SW 1271 (cell line): ENCODE measurements at places on chromosomes 7 and 10.

GRCh38 chr7:301291-302053 is 11.5 kb downstream of the FOXL3 start:
- DNase-seq = no peak

- DNase-seq = no peak
Measured at GRCh38 chr7:151894111-151895007, 17.4 kb upstream of the PRKAG2 start.

- DNase-seq = peak; percentile 70
Measured at GRCh38 chr7:27640884-27641574, 21.7 kb downstream of the HIBADH start.

DNA sequence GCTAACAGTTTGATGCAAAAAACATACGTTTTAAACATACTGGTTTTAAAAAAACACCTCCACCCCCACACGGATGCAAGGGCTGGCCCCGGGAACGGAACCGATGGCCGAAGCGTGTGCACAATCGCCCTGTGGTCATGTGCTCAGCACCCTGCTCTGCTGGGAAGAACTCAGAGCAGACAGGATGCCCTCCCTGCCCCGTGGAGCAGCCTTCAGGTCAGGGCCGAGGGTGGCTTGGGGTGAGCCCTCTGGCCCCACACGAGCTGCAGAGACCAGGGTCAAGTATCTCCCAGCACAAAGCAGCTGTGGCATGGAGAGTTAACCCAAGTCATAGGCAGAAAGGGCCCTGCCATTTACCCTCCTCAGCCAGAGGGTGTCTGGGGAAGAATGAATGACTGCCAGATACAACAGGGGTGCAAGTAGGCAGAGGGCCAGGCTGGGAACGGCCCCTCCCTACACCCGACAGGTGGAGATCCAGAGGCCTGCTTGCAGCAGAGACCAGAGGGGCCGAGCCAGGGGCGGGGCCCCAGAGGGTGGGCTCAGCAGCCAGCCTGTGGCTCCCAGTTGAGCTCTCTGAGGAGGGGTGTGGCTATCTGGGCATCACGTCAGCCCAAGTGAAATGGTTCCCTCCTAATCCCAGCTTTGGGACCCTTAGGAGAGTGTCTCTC is 56.8 kb downstream of the ZRANB1 start:
- no peak for DNase-seq

DNA sequence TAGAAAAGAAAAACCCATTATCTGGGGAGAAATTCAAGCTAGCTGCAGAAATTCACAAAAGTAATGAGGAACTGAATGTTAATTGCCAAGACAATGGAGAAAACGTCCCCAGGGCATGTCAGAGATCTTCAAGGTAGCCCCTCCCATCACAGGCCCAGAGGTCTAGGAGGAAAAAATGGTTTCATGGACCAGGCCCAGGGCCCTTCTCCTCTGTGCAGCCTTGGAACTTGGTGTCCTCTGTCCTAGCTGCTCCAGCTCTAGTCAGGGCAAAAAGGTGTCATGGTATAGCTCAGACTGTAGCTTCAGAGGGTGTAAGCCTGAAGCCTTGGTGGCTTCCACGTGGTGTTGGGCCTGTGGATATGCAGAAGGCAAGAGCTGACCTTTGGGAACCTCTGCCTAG is 411.8 kb downstream of the ADRA2A start:
- no peak for DNase-seq

DNA sequence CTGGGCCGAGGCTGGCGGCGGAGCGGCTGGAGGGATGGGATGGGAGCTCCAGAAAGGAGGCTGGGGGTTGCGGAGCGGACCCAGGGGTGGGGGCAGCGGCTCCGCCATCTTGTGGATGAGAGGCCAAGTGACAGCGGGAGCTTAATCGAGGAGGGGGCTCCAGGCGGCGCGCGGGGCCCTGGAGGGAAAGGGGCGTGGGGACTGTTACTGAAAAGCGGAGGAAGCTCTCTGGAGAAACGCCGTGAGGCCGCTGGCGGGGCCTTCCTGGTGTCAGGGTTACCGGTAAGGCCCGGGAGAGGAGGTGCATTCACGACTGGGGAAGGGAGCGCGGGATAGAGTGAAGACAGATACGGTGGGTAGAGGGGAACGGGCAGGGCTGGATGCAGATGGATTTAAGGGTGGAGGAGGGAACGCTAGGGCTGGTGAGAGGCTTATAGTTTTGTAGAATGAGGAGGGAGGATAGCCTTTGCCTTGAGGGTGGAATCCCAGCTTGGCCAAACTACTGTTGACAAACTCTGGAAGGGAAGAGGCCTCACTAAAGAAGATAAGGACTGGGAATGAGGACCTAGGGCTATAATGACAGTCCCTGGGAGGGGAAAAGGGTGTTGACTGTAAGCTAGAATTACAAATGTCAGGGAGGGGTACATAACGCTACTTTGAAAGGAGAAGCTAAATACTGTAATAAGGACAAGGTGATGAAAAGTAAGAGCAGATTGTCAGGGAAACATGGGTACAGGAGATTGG is 535 bp downstream of the BTRC start:
- DNase-seq = no peak

DNA sequence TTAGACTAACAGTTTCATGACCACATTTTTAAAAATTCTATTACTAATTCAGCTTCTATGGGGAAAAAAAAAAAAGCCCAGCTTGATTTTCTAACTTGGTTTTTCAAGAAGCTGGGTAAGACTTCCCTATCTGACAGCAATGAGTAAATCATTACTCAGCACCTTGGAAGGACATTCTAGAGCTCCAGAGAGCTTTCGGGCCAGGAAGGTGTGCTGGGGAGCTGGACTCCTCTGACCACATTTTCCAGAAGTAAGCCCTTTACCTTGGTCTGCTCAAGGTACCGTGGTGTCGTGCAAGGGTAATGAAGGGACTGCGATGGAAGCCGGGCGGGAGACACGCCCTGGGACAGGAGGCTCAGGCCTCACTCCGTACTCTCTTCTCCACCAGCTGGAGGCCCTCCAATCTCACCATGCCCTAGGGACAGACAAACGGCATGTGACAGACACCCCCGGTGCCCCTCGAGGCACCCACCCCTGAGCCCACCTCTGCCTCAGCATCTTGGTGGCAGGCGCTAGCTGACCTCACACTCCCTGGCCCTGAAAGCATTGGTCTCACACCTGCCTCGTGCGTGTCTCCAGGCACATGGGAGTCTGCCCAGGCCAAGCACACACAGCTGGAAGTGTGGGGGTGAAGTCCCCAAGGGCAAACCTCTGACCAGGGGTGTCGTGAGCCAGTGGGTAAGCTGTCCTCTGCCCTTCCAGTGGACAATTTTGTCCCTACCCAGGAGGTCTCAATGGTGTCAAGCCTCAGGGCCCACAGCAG is 152.1 kb downstream of the OAT start:
- no peak for DNase-seq

- DNase-seq = no peak
Measured at GRCh38 chr10:126372396-126372795, 15.9 kb downstream of the ADAM12 start.

- DNase-seq = no peak
Measured at GRCh38 chr10:83144461-83144860, 994.8 kb upstream of the GHITM start.

DNA sequence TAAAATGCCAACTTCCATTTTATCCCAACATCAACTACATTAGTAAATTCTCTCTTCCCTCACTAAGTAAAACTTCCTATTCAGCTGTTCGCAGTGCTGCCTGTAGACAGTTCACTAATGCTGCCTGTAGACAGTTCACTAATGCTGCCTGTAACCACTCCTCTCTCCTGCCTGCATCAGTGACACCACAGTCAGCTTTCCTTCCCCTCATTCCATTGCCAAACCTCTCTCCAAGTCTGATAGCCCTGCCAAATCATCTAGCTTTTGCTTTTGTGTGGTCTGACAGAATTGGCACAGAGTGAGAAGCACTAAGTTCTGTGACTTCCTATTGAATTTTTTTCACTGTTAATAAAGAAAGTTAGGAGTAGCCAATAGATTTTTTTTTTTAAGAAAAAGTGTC is 43.0 kb upstream of the MACC1 start:
- no peak for DNase-seq

DNA sequence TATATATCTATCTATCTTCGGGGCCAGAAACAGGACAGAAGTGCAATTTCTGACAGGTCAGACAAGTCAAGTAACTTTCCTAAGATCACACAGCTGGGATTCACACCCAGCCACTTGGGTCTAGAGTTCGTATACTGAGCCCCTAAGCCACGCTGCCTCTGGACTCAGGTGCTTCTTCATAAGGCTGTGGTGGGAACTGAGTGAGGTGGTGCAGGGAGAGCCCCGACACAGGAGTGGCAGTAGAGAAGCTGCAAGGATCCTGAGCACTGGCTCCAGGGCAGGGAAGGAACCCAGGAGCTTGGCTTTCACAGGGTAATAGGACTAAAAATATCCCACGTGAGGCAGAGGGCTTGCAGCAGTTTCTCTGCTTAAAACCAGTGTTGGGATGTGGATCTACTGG is 33.8 kb downstream of the C10orf53 start:
- no peak for DNase-seq

GRCh38 chr10:110273474-110273873 is 31.2 kb downstream of the SMNDC1 start:
- DNase-seq = no peak

DNA sequence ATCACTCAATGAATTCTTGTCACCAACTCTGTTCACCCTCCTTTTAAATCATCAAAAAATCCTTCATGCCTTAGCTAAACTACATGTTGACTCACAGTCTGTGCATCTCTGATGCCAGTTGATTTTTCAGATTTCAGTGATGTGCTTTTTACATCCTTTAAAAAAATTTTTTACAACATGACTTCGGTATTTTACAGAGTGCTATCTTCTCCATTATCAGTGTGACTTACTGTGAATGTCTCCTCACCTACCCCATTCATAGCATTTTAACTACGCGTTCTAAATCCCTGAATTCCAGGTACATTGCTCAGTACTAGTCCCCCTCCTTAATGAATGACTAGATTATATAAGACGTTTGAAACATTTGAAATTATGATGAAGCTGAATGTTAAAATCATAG is 98.7 kb downstream of the DNAH11 start:
- DNase-seq = no peak

DNA sequence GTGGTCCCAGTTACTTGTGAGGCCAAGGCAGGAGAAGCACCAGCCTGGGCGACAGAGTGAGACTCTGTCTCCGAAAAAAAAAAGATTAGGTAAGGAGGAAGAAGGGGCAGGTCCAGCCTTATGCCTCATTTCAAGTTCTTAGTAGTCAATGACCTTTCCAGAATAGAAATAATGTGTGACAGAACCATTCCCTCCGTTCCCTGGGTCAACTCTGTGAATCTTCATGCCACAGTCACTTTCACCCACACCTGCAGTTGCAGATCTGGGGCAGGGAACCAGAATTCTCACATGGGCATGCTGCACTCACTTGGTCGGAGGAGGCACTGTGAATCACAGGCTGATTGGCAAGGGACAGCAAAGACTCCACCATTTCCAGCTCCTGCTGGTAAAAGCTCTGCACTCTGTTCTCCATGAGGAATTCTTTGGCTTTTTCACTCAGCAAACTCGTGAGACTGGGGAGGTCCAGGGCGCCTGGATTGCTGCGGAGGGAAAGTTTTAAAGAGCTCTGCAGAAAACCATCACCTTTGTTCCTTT is 20.7 kb downstream of the STN1 start:
- DNase-seq = no peak

- DNase-seq = no peak
Measured at GRCh38 chr7:81441750-81442149, 328.1 kb downstream of the HGF start.

GRCh38 chr7:106430103-106430502 is 145.3 kb upstream of the NAMPT start:
- DNase-seq = no peak

- DNase-seq = no peak
Measured at GRCh38 chr7:155203882-155204691, 93.6 kb upstream of the INSIG1 start.

DNA sequence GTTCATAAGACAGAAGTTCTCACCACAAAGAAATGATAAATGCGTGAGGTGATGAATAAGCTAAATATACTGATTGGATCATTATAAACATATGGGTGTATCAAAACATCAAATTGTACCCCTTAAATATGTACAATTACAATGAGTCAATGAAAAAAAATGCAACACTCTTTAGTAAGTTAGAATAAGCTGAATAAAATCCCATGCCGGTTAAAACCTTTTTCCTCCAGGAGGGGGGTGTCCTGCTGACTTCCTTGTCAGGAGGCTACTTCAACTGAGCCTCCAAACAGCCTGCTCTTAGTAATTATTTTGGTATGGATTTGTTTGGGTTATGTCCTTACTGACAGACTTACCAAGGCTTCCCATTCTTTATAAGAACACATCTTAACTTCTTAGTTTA is 649.1 kb downstream of the INHBA start:
- DNase-seq = no peak

- DNase-seq = no peak
Measured at GRCh38 chr10:14519785-14520184, 189.1 kb upstream of the FRMD4A start.

DNA sequence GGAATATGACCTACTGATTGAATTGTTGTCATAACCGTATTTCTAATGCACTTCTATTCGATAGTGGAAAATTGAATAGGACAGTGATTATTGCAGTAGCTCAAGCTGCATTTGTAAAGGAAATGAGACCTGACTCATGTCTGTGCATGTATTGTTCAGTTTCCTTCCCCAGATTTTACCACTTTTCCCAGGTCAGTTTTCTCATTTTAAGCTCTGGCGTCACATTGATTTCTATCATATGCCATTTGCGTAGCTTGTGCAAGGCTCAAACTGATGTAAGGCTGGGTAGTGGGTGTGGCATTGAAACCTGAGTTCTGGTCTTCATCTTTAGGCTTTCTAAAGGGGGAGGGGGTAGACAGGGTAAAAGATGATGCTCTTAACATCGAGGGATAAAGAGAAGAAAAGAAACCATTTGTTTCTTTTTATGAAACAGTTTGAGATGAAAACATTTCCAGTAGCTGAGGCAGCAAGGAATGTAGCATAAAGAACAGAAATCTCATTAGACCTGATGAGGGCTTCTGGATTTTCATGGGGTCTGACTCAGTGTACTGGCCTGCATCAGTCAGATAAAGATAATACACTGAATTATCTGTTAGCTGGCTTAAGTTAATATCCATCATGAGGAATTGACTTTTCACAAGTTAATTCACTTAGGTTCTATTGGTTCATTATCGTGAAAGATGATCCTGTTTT is 182.3 kb upstream of the CDCA7L start:
- no peak for DNase-seq

GRCh38 chr10:43195557-43195956 is 57.3 kb downstream of the CSGALNACT2 start:
- no peak for DNase-seq

DNA sequence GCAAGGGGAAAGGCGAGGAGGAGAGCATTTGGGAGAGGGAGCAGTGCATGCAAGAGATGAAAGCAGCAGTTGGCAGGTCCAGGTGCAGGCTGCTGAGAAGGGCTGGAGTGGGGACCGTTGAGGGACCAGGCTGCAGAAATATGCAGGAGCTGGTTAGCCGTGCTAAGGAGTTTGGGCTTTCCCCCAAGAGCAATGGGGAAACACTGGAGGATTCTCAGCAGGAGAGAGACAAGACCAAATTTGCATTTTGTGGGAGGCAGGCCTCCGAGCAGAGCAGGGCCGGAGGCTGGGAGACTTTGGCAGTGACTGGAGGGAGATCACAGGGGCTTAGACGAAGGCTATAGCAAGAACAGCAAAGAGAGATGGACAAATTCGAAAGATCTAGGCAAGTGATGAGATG is 11.8 kb downstream of the BTBD16 start:
- no peak for DNase-seq
